T47D (cell line): ENCODE measurements at places on chromosomes 3 and 15.

- DNase-seq, result no peak
Measured at GRCh38 chr3:32274306-32274705, 35.8 kb downstream of the CMTM8 start.

DNA sequence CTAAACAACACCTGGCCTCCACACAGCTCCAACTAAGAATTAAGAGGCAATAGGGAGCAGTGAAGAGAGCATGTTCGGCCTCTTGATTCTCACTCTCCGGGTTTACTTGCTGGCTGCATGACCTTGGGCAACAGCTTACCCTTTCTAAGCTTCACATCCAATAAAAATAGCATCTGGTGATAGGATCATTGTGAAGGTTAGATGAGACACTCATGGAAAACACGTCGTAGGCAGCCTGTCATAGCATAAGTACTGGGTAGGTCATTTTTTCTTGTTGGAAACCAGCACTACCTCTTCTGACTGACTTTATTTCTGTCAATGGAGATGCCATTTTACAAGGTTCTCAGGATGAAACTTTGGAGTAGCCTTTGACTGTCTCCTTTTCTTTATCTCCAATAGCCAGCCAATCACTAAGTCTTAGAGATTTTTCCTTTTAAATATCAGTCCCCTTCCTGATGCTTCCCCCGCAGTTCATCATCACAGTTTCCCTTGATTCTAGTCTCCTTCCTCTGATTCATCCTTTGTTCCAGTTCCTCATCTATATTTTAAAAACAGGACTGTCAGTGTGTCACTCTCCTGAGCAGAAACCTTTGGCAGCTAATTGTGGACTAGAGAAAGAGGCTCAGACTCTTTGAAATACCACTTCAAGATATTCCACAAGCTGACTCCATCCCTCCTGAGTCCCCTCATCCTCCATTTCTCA is 271.5 kb downstream of the SLC9A9 start:
- no peak for DNase-seq

DNA sequence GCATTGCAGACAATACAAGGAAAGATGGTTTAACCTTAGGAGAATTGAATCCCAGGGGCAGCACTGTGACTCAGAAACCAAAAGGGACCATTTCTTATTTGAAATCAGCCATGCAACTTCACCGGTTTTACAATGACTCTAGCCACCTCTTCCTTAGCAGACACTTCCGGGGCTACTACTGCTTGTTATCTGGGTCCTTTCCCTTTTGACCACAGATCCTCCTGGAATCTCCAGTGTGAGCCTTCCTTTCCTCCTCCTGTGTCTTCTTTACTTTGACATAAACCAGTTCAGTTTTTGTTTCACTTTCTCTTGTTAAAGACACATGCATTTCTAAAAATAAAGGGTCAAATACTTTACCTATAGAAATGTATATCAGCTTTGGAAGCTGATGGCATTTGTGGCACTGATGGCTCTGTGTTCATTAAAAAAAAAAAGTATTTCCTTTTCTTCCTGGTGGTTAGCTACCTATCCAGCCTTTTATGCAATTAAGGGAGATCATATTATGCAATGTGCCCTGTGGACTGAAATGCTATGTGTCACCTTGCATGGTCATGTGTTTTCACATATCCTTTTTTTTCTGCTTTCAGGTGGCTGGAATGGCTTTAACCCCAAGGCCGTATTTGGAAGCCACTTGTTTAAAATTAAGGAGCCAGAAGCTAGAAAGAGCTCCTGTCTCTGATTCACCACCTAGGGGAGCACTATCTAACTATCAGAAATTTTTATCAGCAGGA is 296.2 kb downstream of the CHL1 start:
- no peak for DNase-seq

- no peak for DNase-seq
Measured at GRCh38 chr3:157491136-157491535, 12.1 kb downstream of the VEPH1 start.

DNA sequence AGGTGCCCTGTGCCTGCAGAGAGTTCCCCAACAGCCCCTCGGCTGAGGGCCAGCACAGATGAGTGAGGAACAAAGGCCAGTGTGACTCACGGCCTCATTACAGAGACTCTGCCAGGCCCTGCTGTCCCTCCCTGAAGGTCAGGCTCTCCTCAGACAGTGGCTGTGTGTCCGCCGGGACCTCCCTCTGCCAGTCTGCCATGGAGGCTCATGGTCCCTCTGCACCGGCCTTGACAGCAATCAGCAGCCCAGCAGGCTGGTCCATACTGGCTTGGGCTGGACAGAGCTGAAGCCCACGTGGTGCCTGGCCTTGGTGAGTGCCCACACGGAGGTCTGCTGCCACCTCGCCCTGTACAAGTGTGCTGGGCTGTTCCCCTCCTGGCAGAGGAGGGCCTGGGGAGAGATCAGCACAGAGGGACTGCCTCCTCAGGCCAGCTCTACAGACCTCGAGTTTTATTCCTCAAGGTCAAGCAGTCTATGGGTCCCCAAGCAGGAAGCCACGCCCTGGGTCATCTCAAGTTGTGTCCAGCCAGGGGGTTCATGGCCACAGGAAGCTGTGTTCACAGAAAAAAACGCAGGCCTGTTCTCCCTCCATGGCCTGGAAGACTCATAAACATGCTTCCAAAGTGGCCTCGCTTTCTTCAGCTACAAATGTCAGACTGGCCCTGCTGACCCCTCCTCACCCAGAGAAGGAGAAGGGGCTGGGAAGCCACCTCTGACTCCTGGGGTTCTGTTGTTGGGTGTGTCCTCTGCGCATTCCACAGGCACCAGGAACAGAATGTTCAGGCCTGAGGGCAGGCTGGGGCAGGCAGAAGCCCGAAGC is 27.0 kb downstream of the SLC41A3 start:
- no peak for DNase-seq

- no peak for DNase-seq
Measured at GRCh38 chr3:55069950-55070349, 142.1 kb upstream of the LRTM1 start.

DNA sequence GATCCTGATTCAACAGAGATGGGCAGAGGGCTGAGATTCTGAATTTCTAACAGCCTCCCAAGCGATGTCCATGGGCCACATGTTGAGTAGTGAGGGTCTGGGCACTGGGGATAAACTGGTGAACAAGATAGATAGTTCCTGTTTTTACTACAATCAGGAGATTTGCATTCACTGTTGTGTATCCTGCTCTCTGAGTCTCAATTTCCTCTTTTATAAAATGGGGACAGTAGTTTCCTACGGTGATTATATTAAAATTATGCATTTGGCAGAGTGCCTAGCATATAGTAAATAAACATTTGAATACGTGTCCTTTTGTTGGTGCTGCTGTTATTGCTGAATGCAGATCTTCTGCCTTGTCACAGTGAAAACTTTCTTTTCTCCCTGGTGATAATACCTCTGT is 102.5 kb downstream of the MYH15 start:
- no peak for DNase-seq

- no peak for DNase-seq
Measured at GRCh38 chr3:46080124-46080968, 53.1 kb upstream of the XCR1 start.

DNA sequence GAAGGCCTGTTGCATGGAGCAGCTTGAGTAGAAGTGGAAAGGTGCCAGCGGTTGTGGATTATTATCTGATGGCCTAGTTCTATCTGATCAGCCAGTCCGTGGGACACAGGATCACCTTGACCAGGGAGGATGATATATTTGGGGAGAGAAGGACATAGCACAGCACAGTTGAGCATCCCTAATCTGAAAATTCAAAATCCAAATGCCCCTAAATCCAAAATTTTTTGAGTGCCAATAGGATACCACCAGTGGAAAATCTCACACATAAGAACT is 6.0 kb downstream of the CSPG4 start:
- no peak for DNase-seq

DNA sequence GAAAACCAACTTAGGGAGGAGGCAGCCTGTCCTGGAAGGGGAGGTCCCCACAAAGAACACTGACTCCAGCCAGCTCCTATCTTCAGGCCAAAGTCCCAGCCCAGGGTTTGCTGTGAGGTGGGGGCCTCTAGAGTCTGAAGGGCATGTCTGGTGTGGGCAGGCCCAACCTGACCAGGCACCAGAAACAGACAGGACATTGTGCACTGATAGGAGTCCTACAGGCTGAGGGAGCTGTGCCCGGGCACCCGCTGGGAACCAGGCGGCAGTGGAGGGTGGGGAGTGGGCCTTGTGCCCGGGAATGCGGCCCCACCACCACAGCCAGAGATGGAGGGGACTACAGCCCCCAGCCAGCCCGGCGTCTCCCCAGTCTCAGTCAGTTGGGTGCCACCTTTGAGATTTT is 161.4 kb downstream of the WNT7A start:
- DNase-seq, result no peak

GRCh38 chr3:129485721-129486663 is 42.4 kb upstream of the RHO start:
- peak; percentile 44 for DNase-seq

DNA sequence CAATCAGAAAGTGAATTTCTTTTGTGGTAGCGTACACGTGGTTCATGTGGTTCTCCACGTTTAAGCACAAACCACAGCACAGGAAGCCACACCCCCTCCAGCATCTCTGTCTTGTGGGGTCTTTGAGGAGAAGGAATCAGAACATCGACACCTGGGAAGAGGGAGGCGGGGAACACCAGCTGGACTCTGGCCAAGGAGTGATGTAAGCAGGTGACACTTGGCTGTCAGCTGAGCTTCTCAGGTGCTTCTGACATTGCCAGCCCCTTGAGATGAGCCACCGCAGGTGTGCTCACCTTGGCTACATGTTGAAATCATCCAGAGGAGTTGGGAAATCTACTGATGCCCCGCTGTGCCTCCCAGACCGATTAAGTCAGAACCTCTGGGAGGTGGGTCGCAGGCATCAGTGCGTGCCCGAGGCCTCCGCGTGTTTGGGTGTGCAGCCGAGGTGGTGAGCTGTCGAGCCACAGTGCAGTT is 85.0 kb downstream of the FAM81A start:
- DNase-seq, result no peak

DNA sequence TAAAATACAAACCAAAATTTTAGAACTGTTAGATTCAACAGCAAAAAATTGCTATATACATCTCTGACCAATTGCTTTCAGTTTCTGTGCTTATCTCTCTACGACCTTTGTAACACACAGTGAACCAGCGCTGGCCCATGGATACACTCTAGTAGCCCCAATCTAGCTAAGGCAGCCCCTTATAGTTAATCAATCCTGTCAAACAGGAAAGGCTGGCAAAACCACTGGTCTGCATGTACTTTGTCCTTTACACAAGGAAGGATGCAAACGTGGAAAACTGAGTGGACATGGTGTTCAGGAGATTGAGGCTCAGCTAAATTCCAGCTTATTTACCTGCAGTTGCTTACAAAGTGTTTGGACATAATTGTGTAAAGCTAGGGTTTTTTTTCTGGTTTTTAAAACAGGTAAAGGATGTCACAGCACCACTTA is 25.9 kb downstream of the ADGRG7 start:
- DNase-seq, result no peak

- DNase-seq, result no peak
Measured at GRCh38 chr3:145006271-145006670, 1034.6 kb downstream of the DIPK2A start.

- no peak for DNase-seq
Measured at GRCh38 chr3:64289622-64290021, 64.4 kb upstream of the PRICKLE2 start.
